ENCODE measurements at places on chromosomes 7 and 10.

- DNase-seq, result no peak
These were observed 16.5 kb upstream of the NT5C3A start for GRCh38 chr7:33079096-33079495.

GRCh38 chr10:15311569-15312280, 59.4 kb downstream of the FAM171A1 start:
- no peak for DNase-seq

- DNase-seq, result no peak
These were observed 904 bp downstream of the NPTX2 start for GRCh38 chr7:98617960-98618418.

DNA sequence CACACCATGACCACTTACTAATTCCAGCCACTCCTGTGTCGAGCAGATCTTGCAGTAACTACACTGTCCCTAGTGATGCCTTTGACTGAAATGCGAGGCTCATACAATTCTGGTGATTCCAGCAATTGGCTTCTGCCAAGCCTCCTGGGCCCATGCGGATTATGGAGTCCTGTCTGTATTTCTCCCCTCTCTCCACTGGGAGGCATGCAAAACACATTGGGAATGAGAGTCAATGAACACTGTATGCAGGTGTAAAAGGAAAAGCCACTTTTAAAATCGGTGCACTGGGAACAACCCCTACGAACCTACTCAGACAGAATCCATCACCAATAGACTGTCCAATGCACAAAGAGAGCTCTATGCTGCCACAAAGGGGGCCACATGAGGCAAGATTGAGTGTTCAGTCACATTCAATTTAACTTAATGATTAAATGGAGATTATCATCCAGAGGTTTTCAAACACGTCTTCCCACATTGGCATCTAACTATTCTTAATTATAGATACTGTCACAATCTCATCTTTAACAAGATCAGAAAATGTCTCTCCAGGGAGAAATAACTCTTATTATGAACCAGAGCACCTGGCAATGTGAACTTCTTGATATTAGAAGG, 550.6 kb downstream of the GLRX3 start:
- DNase-seq, result no peak

GRCh38 chr10:24622781-24623301, 100.8 kb downstream of the ARHGAP21 start:
- no peak for DNase-seq

DNA sequence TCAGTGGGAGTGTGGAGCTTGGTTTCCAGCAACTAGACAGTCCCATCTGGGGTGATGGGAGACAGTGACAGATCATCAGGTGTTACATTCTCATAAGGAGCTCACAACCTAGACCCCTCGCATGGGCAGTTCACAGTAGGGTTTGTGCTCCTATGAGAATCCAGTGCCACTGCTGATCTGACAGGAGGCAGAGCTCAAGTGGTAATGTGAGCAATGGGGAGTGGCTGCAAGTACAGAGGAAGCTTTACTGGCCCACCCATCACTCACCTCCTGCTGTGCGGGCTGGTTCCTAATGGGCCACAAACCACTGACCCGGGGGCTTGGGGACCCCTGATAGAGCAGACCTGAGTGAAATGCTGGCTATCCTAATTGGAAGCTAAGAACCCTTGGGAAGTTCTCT, 242.8 kb downstream of the BAMBI start:
- no peak for DNase-seq
